Epithelial cell of umbilical artery (primary cell): ENCODE measurements at places on chromosomes 12 and 14. TPM values are rescaled to one million over a fixed set of nuclear protein-coding genes. Genes with fewer than 3 reads are reported as not detected.

The LGR5 gene
- not detected in 2 replicates for total RNA-seq

The NOC4L gene
- total RNA-seq = 16.1 and 24.0 TPM in 2 replicates

The KICS2 gene
- 6.2 and 7.1 TPM in 2 replicates for total RNA-seq

The TMEM253 gene
- total RNA-seq = not detected in 2 replicates

The CMTM5 gene
- total RNA-seq = not detected in 2 replicates

The C1QL4 gene
- not detected in 2 replicates for total RNA-seq

The MUCL1 gene
- total RNA-seq = not detected in 2 replicates

The NR1H4 gene
- not detected in 2 replicates for total RNA-seq

The ADAM21 gene
- total RNA-seq = under 0.01 and 0.30 TPM in 2 replicates

The CAPZA3 gene
- total RNA-seq = not detected in 2 replicates

The AICDA gene
- total RNA-seq = not detected in 2 replicates

The RAD9B gene
- under 0.01 and 0.30 TPM in 2 replicates for total RNA-seq

The LRRC10 gene
- not detected in 2 replicates for total RNA-seq

The VDR gene
- total RNA-seq = under 0.01 and 0.30 TPM in 2 replicates

The KRT6B gene
- not detected in 2 replicates for total RNA-seq

The SYNDIG1L gene
- not detected in 2 replicates for total RNA-seq

The SIX4 gene
- 4.4 and 4.9 TPM in 2 replicates for total RNA-seq

The NPFF gene
- total RNA-seq = not detected in 2 replicates

The KLHL33 gene
- total RNA-seq = not detected in 2 replicates

The C12orf43 gene
- 11.1 and 13.6 TPM in 2 replicates for total RNA-seq

The PEX5 gene
- total RNA-seq = 22.8 and 36.4 TPM in 2 replicates

The IRAK3 gene
- total RNA-seq = 4.9 and 10.0 TPM in 2 replicates

The HSPB8 gene
- under 0.01 and 0.91 TPM in 2 replicates for total RNA-seq

The KRT7 gene
- 33.4 and 450 TPM in 2 replicates for total RNA-seq

The TAC3 gene
- not detected in 2 replicates for total RNA-seq

The TAS2R7 gene
- not detected in 2 replicates for total RNA-seq

The NELL2 gene
- under 0.01 TPM in 1 of 2 replicates, not detected in the other for total RNA-seq

The RFX4 gene
- not detected in 2 replicates for total RNA-seq

The TNFAIP2 gene
- 24.0 and 35.7 TPM in 2 replicates for total RNA-seq

The MGP gene
- total RNA-seq = 42.1 and 237 TPM in 2 replicates

The PLEKHG7 gene
- total RNA-seq = not detected in 2 replicates

The SYNE3 gene
- 5.5 and 10.8 TPM in 2 replicates for total RNA-seq

The POTEG gene
- not detected in 2 replicates for total RNA-seq

The CLEC2B gene
- total RNA-seq = 39.6 and 39.8 TPM in 2 replicates
